Naive thymus-derived CD8-positive, alpha-beta T cell (primary cell): ENCODE measurements at places on chromosomes 7 and 10.

GRCh38 chr10:107689323-107689722 is 524.8 kb upstream of the SORCS1 start:
- DNase-seq: no peak

GRCh38 chr7:106944035-106944665 is 79.1 kb downstream of the PIK3CG start:
- DNase-seq: no peak

- DNase-seq: no peak
These were observed 81.3 kb downstream of the VWDE start for GRCh38 chr7:12322284-12322902.

DNA sequence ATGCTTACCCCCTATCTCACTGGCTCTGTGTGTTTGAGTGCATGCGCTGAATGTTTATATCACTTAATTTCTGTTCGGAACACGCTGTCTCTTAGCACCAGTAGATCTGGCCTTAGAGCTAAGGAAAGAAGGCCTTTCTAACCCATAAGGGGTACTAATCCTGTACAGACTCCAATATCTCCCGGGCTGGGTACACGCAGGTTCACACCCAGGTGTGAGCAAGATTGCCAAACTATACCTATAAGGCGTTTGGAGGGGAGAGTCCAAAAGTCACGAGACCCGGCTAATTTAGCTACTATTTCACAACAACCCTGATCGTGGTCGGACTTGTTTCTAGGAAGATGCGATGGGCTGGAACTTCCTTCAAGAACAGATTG is 727 bp upstream of the PDSS1 start:
- no peak for DNase-seq

DNA sequence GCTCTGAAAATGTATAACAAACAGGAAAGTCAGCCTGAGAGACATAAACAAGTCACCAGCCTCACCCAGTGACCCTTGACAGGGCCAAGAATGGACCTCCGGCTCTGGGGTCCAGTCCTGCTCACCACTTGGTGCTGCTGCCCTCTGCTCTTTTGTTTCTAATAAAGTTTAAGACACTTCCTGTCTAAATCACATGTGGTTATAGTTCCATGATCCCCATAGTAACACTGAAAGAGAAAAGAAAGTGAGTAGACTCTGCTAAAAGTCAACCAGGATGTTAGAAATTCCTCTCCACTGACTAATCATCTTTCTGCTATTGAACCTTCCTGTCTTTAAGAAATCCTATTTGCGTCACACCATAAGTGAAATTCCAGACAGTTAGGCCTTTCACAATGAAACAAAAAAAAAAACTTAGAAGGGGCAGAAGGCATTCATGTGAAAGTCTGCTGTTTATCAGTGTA is 179.2 kb upstream of the BET1 start:
- DNase-seq: no peak

DNA sequence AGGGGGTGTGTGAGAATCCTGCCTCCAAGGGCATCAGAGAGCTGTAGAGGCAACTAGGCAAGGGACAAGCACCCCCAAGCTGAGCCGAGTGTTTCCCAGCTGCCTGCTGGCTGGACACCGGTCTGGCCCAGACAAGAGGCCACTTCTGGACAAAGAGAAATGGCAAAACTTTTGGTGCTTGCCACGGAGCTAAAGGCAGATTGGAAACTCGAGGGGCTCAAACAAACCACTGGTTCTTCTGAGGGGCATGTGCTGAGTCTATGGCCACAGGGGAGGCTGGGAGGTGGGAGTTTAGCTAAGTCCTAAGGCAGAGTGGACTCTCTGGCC is 66.5 kb upstream of the INPP5A start:
- no peak for DNase-seq

GRCh38 chr7:142788303-142789289 is 17.8 kb downstream of the PRSS2 start:
- no peak for DNase-seq
